Uterus (tissue), 4 donors: ENCODE measurements at places on chromosomes 1 and 21. TPM values are rescaled to one million over a fixed set of nuclear protein-coding genes. Genes with fewer than 3 reads are reported as not detected.

DNA sequence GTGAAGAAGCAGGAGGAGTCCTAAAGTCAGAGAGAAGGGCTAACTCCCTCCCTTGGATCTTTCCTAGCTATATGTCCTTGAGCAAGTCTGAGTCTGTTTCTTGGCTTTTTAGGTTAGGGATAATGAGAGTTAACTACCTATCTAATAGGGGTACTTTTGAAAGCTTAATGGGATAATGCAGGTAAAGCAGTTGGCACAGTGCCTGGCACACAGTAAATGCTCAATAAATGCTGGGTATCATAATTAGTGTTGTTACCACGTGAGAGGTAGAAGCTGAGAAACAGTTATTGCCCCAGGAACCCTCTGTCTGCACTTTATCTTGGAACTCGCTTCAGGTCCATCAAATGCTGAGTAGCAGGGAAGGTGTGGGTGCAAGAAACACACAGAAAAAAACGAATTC, 5.5 kb downstream of the LRRN2 start:
- H3K4me3 ChIP-seq, result no peak overlapping the region
- peaks cover 5% of the 10 kb centered on the region for H3K4me1 ChIP-seq
- H3K27me3 ChIP-seq, result no peaks in the 10 kb centered on the region

- H3K36me3 ChIP-seq, result no peaks in the 10 kb centered on the region
- peak overlapping the region; percentile 70 for H3K27ac ChIP-seq
- no peaks in the 10 kb centered on the region for H3K27me3 ChIP-seq
- H3K4me3 ChIP-seq, result no peak overlapping the region
Measured at GRCh38 chr1:40806731-40807695, 23.4 kb downstream of the KCNQ4 start.

DNA sequence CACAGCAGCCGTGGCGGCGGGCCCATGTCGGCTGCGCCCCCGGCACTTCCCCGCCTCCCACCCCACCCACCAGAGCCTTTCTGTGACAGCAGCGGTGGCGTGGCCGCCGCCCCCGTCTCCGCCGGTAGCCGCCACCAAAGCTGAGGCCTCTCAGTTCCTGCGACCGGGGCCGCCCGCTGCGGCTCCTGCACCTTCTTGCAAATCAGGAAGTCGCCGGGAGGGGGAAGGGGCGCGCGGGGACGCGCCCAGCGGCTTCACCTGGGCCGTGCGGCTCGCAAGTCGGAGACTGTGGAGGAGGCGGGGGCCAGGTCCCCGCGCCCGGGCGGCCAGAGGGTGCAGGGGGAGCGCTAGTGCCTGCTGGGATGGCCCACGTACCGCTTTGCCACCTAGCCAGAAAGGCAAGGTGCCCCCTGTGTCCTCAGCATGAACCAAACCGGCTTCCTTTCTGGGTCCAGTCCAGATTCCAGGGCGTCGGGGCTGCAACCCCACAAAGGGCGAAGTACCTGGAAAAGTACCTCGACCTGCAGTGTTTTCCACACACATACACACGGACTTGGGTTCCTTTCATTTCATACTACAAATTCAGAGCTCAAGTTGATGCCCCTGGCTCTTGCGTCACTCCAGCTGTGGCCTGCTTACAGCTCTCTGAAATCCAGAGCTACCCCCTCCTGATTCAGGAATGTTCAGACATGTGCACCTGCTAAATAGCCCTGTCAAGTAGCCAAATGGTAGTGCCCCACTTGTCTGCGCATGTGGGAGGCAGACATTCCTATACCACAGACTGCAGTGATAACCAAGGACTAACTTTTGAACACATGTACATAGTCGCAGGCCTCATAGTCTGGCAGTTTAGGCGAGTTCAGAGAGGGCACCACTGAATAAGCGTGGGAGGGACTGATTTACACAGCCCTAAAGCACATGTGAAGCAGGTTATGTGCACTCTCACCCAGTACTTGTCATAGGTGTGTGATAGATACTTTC, at the start of gene DENND1B:
Gene DENND1B, minus strand, starts transcription at position 199 of the 981 bp plus-strand sequence. CDS start 325 bp downstream, outside the sequence.
- H3K4me3 ChIP-seq, result peak within 1 kb of the TSS; percentile 63
- no peaks in the 10 kb centered on the region for H3K27me3 ChIP-seq
- peak within 1 kb of the TSS; percentile 85 for H3K27ac ChIP-seq
- no peaks in the 10 kb centered on the region for H3K4me1 ChIP-seq
- DNase-seq, result peak; percentile 43

The NTMT2 gene
- not detected for total RNA-seq

The COL6A1 gene
- 880 TPM for total RNA-seq

The CD1D gene
- 1.8 TPM for total RNA-seq

The OR10J1 gene
- not detected for total RNA-seq

The SEMA4A gene
- total RNA-seq, result 8.2 TPM
